Cortex of kidney (tissue), 1 donor: ENCODE measurements at places on chromosomes 2 and 18.
A peak's percentile ranks its signal among the peaks of the same experiment; 100 is the strongest.

GRCh38 chr2:263774-264492 is at the start of gene SH3YL1:
Gene SH3YL1 (minus strand): TSS chr2:264032. CDS start chr2:263984, 48 bp downstream.
- no peak for DNase-seq

- no peak for DNase-seq
These were observed 21.4 kb downstream of the ANKRD30B start for GRCh38 chr18:14769381-14769780.

DNA sequence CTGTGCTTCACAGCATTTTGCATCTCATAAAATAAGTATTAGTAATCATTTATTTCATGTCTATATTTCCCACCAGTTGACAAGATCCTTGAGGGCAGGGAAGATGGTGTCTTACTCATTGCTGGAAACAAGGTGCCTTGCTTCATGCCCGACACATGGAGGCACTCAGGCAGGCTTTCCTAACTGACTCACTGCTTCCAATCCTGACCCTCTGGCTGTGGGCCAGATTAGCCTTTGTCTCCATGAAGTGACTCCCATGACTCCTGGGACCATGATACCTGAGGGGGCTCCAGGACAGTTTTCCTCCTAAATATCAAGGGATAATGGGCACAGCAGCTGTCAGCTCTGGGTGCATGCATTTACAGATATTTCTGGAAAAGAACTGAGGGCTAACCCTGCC is 275.1 kb downstream of the AGPS start:
- no peak for DNase-seq

DNA sequence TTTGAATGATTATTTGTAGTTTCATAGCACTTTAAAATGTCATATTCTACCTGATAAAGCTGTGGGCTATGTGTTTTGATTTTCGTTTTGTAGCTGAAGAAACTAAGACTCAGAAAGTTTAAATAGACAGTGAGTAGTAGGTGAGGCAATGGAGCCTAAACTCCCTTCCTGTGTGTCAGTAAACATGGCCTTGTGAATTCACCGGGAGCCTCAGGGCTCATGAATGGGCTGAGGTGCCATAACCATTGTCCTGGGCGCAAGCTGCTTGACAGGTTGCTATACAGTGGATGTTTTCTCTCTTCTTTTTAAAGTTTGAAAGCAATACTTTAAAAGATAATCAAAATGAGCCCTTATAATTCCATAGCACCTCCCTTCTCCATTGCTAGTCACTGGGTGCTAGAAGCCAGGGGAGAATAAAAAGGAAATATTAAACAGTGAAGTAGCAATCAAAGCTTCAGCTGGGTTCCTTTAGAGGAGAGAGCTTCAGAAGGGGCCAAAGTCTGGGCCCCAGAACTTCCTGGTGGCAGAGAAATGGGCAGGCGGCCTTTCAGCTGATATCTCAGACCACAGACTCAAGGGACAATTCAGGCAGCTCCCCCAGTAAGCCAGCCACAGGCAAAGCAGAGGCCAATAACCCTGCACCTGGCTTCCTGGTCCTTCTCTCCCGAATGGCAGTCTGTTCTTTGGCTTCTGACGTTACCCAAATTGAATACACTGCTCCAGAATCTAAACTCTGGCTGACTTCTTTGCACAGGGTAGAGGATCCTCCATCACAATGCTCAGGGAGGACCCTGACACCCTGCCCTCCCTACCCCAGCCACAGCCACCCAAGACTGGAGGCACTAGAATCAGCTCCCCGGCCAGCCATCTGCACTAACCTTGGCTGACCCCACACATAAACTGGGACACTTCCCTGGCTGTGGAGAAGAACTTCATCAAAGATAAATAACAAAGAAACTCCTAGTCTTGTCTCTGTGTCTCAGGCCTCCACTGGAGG is 51.8 kb upstream of the NPAS2 start:
- DNase-seq = no peak

- DNase-seq = no peak
These were observed 373.6 kb downstream of the MBD2 start for GRCh38 chr18:53850902-53851301.

GRCh38 chr2:20633794-20634506 is 16.9 kb downstream of the HS1BP3 start:
- no peak for DNase-seq

- DNase-seq = no peak
These were observed 124.4 kb downstream of the GRB14 start for GRCh38 chr2:164496881-164497280.

DNA sequence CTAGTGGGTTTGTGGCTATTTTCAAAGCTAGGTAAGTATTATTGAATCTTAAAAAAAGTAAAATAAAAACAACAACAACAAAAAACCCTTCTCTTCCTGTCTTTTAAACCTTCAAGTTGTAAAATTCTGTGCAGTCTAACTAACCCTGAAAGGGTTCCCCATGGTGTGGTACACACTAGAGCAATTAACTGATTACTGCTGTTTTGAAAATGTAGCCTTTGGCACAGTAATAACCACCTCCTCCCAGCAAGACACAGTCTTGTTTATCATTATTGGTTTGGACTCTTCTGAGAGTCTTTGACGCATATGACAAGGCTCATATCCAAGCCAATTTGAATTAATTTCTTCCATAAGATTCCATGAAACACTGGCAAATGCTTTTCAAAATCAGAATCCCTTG is 2184.6 kb upstream of the PIK3C3 start:
- no peak for DNase-seq

GRCh38 chr18:56115071-56116015 is 523.0 kb downstream of the TXNL1 start:
- DNase-seq = no peak

- no peak for DNase-seq
These were observed 190.8 kb downstream of the RTP5 start for GRCh38 chr2:242060212-242060835.

- no peak for DNase-seq
These were observed 85.0 kb upstream of the LYPD1 start for GRCh38 chr2:132754867-132755472.

DNA sequence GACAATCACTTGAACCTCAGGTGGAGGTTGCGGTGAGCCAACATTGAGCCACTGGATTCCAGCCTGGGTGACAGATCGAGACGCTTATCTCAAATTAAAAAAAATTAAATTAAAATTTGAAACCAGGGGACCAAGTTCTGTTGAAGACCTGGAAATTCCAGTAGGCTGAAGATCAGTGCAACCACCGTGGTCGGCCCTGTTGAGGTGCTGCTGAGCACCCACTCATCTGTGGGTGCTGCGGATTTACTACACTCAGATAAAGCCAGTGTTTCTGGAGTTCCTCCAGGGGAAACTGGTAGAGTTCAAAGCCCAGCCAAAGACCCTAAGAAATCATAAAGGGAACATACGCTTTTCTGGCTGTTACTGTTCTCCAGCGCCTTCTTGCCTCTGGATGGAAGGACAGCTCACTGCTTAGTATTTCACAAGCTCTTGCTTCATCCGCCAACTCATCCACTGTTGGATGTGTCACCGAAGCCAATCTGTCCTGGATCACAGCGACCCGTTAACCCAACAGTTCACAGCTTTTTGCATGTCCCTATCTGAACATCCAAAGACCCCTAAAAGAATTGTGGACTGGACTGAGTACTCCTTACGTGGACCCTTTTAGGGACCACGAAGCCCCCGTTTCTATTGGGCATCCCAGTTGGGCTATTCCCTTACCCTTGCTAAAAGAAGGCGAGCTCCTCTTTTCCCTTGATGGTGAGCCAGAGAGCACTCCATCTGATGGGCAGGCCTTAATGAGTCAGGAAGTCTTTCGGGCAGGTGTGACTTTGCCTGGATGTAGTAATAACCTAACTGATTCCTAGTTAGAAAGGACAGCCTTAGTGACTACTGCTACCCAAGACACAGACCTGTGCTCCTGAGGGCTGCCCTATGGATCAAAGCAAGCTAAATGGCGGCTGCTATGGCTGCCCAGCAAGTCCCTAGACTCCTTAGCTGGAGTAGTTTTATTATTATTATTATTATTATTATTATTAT is 6.0 kb upstream of the ALPP start:
- no peak for DNase-seq

DNA sequence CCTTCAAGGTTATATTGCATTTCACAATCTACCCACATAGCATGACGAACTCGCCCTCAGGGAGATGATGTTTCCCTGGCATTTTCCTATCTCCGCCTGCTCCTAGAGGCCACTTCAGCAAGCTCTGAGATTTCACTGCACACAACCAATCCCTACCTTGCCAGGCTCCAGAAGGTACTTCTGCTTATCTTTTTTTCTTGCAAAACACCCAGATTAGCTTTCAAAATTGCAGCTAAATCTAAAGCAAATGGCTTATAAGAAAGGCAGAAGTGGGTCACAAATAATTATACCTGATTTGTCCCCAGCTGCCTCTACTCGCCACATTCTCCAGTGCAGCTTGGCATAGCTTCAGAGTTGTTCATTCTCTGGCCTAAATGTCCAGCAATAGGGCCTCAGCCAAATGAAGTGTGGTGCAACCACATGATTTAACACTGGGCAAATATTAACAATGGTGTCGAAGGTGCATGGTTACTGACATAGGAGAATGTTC is 32.4 kb upstream of the MRPL19 start:
- no peak for DNase-seq

- no peak for DNase-seq
These were observed 513.6 kb downstream of the STK39 start for GRCh38 chr2:167733747-167734146.

DNA sequence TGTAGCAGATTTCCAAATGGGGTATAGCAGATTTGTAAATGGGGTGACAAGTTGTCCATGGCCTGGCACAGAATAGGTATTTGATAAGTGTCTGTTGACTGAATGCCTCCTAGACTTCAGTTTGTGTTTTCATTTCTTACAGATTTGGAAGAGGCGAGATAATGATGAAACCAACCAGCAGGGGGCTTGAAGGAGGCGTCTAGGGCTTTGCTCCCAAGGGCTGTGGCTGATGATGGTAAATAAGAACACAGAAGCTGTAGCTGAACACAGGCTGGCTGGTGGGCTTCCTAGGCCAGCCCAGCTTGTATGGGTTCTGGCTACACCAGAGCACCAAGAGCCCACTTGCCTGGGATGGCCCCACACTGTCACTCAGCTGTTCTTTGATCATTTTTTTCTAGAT is 19.4 kb downstream of the SFTPB start:
- no peak for DNase-seq

- DNase-seq = no peak
These were observed 111.4 kb downstream of the EIPR1 start for GRCh38 chr2:3265981-3266924.

DNA sequence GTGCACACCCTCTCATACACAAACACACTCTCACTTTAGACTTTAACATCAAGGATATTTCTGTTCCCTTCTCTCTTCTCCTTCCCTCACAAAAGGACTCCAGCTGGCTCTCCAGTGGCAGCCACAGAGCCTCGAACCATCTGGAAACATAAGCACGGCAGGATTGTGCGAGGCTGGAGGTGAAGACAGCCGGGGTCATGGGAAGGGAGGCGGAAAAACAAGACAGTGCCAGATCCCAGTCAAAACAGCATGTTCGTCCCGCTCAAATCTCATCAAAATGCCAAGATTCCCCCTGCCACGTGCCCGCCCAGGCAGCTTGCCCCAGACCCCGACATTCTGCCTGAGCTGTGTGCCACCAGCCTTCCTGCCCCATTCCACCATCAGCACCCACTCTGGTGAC is 180.3 kb downstream of the ZBTB7C start:
- DNase-seq = no peak

- peak; percentile 89 for DNase-seq
These were observed 704 bp downstream of the KLF11 start for GRCh38 chr2:10043906-10044601.

DNA sequence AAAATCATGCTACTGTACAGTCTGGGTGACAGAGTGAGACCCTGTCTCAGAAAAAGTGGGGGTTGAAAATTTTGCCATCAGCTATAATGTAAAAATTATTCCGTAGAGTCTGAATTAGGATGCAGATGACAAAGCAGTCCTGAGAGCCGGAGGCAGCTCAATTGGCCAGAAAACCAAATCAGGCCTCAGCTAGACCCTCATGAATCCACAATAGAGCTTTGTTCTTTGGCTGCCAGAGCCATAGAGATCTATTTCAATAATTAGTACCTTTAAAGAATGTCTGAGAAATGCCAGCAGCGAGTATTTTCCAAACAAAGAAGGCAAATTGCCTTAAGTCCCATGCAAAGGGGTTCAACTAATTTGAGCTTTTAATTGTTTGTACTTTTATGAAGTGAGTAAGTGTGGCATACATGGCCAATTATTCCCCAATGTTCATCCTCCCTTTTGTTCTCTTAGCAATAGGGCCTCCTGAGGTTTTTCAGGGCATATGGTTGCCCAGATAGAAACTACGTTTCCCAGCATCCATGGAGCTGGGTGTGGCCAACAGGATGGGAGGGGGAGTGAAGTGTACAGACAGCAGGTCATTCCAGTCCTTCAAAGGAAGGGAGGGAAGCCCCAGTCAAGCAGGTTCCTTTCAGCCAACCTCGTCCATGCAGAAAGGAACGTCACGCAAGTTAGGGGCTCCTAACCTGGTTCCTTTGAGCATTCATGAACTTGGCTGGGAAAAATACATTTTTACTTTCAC is 211.3 kb upstream of the APCDD1 start:
- DNase-seq = no peak

DNA sequence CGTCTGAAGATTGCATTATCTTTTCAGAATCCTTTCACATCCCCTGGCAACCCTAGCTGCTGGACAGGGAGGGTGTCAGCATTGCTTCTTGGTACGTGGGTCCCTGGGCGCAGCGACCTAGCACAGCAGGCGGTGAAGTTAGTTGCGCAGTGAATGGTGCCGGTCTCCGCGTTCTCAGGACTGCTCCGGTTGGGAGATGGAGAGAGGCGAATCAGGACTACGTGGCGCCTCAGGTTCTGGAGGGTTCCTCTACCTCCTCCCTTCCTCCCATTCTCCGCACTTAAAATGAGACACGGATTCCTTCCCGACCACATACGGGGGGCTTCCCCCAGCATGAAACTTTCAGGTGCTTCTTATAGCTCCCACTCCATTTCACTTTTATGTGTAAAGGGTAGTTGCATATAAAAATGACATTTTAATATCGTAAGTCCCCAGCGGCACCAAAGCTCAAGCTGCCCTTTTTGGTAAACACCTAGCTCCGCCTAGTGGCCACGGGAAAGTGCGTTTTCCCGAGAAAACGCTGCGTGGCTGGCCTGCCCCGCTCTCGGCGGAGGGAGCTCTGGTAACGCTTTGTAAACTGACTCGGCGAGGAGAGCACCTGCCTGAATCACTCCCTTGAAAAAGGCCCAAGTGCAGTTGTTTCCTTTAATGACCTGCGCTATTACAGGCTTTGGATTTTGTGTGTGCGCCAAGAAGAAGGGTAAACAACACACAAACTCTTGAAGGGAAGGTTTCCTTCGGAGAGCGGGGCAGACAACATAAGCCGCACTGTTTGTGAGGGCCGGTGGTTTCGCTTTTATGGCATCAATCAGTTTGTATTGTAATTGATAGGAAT is 32.9 kb upstream of the INHBB start:
- no peak for DNase-seq

GRCh38 chr18:58578321-58578720 is 50.6 kb downstream of the ALPK2 start:
- no peak for DNase-seq
